ENCODE measurements at places on chromosomes 5 and 9. TPM values are rescaled to one million over a fixed set of nuclear protein-coding genes. Genes with fewer than 3 reads are reported as not detected.
A peak's percentile ranks its signal among the peaks of the same experiment; 100 is the strongest.

DNA sequence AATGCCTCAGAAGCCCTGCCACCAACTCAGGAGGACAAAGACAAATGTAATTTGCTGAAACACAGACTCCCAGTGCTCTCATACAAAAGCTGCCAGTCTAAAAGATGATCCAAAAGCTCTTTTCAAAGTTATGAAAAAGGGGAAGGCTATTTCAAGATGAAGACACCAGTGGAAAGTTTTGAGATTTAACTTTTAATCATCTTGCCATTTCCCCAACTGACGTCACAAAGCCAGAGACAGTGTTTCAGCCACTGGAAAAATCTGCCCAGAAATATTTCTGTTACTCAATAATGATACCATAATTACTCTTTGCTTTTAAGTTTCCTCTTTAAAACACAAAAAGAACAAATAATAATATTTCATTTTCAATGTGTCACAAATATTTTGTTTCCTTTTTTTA lies 20.9 kb downstream of the ENG start:
- peaks cover 15% of the 10 kb centered on the region for H3K4me1 ChIP-seq
- no peaks in the 10 kb centered on the region for H3K27me3 ChIP-seq
- H3K36me3 ChIP-seq: peaks cover 2% of the 10 kb centered on the region
- DNase-seq: no peak

DNA sequence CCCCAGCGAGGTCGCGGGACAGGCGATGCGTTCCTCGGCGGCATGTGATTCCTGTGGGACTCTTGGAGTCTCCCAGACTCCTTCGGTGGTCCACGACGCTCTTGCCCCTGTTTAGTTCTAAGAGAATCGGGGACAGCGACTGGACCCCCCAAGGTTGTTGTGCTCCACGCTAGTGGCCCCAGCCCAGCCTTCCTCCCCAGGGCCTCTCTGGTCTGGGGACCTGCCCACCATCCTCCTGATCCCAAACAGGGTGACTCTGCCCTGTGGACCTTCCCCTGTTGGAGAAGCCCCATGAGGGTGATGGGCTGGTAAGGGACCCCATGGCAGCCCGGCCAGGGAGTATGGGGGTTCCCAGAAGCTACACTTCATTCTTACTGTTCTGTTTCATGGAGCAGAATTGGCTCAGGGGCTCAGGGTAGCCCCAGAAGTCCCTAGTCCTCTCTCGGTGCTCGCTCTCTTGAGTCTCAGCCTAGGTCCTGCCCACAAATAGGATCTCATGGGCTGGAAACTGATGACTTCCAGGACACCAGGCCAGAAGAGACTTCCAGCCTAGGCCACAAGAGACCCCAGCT lies 880 bp downstream of the CARD19 start:
- no peaks in the 10 kb centered on the region for H3K27me3 ChIP-seq
- H3K4me1 ChIP-seq: peaks cover 68% of the 10 kb centered on the region
- H3K27ac ChIP-seq: peak overlapping the region; percentile 79
- H3K36me3 ChIP-seq: peaks cover 4% of the 10 kb centered on the region
- peak overlapping the region; percentile 85 for H3K4me3 ChIP-seq

- H3K4me3 ChIP-seq: no peak overlapping the region
- no peaks in the 10 kb centered on the region for H3K36me3 ChIP-seq
- DNase-seq: peak; percentile 59
- no peaks in the 10 kb centered on the region for H3K27me3 ChIP-seq
These were observed 94.4 kb upstream of the ITGA1 start for GRCh38 chr5:52693280-52693679.

- H3K4me1 ChIP-seq: no peaks in the 10 kb centered on the region
- H3K4me3 ChIP-seq: no peak overlapping the region
- no peaks in the 10 kb centered on the region for H3K36me3 ChIP-seq
- peaks cover 17% of the 10 kb centered on the region for H3K27me3 ChIP-seq
- no peak overlapping the region for H3K27ac ChIP-seq
- DNase-seq: no peak
These were observed 5.5 kb downstream of the KCNIP1 start for GRCh38 chr5:170509348-170509660.

SCGB3A2 gene
- not detected for total RNA-seq

- no peak for DNase-seq
- no peaks in the 10 kb centered on the region for H3K27me3 ChIP-seq
- peaks cover 3% of the 10 kb centered on the region for H3K4me1 ChIP-seq
These were observed 67.0 kb downstream of the PTTG1 start for GRCh38 chr5:160488394-160489325.

DNA sequence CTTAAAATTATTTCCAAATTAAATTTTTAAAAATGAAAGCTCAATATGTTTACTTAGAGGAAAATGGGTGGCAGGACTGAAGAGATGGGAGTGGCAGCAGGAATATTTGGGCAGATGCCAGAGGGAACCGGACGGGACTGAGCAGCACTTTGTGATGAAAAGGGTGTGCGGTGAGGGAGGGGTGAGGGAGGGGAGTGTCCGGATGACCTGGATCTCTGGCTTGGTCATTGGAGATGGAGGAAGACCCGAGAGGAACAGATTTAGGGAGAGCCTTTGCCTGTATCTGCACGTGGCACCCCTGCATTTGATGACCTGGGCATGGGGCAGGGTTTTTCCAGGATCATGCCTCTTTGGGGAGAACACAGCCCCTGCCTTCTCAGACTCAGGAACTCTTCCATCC lies 201.1 kb upstream of the MVB12B start:
- no peaks in the 10 kb centered on the region for H3K36me3 ChIP-seq
- H3K27me3 ChIP-seq: peaks cover 21% of the 10 kb centered on the region
- H3K4me1 ChIP-seq: no peaks in the 10 kb centered on the region
- no peak for DNase-seq

GRCh38 chr5:147248561-147248960 lies 13.7 kb downstream of the STK32A start:
- H3K36me3 ChIP-seq: no peaks in the 10 kb centered on the region
- DNase-seq: no peak
- H3K4me1 ChIP-seq: no peaks in the 10 kb centered on the region

DNA sequence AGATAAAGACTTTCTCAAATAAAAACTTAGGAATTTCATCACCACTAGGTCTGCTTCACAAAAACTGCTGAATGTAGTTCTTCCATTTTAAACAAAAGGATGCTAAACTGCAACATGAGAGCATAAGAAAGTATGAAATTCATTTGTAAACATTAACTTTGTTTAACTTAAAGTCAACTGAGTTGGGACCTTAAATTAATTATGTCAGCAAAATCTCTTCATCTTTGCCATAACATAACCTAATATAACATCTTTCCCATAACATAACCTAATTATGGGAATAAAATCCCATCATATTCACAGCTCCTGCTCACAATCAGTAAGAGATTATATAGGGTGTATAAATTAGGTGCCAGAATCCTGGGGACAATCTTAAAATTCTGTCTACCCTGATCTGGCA lies 78.8 kb upstream of the PCSK5 start:
- H3K4me3 ChIP-seq: no peak overlapping the region
- no peaks in the 10 kb centered on the region for H3K4me1 ChIP-seq
- H3K27me3 ChIP-seq: peaks cover 1% of the 10 kb centered on the region
- H3K27ac ChIP-seq: no peak overlapping the region
- no peak for DNase-seq
- peaks cover 4% of the 10 kb centered on the region for H3K36me3 ChIP-seq

- H3K27me3 ChIP-seq: peaks cover 3% of the 10 kb centered on the region
- no peaks in the 10 kb centered on the region for H3K36me3 ChIP-seq
- peak overlapping the region; percentile 68 for H3K4me3 ChIP-seq
- no peak for DNase-seq
- no peak overlapping the region for H3K27ac ChIP-seq
These were observed 808 bp upstream of the MVB12B start for GRCh38 chr9:126325821-126326220.

DNA sequence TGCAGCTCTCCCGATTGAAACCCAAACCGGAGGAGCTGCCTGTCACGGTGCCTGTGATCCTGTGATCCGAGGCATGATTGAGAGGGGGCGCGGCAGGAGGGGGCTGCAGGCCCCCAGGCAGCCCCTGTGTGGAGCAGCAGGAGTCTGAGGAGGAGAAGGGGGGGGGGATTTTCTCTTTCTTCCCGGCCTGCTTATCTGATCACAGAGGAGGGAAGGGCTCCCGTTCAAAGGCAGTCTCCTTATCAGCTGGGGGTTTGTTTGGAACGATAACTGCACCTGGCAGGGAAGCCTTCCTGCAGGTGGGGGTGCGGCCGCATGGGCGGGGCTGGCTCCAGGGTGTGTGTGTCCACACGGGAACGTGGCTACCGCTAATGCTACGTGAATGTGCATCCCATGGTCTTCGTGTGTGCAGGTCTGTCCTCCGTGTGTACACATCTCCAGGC lies 38.4 kb downstream of the LMX1B start:
- H3K4me1 ChIP-seq: no peaks in the 10 kb centered on the region
- H3K36me3 ChIP-seq: no peaks in the 10 kb centered on the region
- peaks cover 53% of the 10 kb centered on the region for H3K27me3 ChIP-seq
- H3K4me3 ChIP-seq: no peak overlapping the region
- no peak overlapping the region for H3K27ac ChIP-seq
- no peak for DNase-seq

FCN2 gene
- not detected for total RNA-seq

PARP8 gene
- total RNA-seq: 22.0 TPM

DNA sequence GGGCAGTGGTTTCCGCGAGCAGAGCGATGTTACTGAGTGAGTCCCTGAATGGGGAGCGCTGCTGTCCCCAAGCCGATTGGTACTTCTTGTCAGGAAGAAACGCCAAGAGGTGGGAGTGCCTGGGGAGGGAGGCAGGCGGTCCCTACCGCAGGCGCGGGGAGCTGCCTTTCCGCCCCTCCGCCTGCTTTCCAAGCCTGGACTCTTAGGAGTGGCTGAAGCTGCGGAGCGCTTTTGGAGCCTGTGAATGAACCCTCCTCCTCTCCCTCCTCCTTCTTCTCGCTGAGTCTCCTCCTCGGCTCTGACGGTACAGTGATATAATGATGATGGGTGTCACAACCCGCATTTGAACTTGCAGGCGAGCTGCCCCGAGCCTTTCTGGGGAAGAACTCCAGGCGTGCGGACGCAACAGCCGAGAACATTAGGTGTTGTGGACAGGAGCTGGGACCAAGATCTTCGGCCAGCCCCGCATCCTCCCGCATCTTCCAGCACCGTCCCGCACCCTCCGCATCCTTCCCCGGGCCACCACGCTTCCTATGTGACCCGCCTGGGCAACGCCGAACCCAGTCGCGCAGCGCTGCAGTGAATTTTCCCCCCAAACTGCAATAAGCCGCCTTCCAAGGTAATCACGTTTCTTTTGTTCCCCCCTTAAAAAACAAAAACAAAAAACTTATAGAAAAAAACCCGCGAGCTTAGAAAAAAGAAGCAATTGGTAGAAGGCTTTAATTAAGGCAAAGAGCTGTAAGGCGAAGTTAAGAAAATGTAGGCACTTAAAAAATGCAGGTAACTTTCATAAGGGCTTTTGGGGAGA lies at the start of gene VCAN:
Gene VCAN, plus strand, starts transcription at position 340 of the 808 bp plus-strand sequence. CDS start 11,775 bp downstream, outside the sequence.
- DNase-seq: peak; percentile 5
- H3K4me3 ChIP-seq: peak within 1 kb of the TSS; percentile 16
- no peak within 1 kb of the TSS for H3K27ac ChIP-seq
- no peaks in the 10 kb centered on the region for H3K36me3 ChIP-seq
- H3K4me1 ChIP-seq: peaks cover 36% of the 10 kb centered on the region

DNA sequence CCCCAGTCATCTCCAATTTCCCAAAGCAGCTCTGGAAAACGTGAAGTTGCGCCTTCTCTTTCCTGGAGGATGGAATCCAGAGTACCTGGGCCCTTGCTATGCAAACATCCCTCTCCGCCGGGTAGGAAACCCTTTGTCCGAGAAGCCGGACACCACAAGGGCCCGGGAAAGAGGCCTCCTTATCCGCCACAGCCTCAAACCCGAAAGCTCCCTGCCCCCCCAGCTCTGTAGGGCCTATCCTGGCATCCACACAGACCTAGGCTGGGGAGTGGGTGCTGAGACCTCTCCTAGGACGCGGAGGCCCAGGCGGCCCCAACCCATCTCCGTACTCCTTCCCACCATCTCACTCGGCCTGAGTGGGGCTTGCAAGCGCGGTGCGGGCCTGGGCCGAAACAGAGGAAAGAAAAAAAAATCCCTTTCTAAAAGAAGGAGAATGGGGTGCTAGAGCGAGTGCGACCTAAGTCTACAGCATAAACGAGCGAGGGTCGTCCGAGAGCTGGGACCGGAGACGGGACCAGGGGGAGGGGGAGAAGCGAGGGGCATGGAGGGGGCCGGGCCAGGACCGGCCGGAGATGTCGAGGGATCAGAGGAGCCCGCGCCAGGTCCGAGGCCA lies 624 bp downstream of the FBXW11 start:
- H3K36me3 ChIP-seq: peaks cover 6% of the 10 kb centered on the region
- peak overlapping the region; percentile 95 for H3K27ac ChIP-seq
- no peaks in the 10 kb centered on the region for H3K27me3 ChIP-seq

DNA sequence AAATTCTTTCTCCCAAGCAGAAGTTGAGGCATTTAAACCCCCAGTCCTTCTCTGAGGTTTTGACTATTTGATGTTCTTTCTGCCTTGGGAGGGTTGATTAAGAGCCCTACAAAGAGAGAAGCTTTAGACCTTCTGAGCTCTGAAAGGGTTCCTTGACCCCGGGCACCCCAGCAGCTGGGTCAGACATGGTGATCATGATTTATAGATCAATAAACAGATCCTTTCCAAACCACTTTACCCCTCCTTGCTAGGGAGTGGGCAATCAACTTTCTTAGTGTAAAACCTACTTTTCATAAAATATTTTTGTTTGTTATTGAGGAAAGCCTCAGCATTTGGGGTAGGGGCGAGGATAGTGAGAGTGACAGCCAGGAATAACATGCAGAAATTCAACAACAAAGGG lies 117.6 kb downstream of the PRDM6 start:
- peaks cover 4% of the 10 kb centered on the region for H3K27me3 ChIP-seq
- H3K27ac ChIP-seq: no peak overlapping the region
- no peaks in the 10 kb centered on the region for H3K4me1 ChIP-seq
- no peaks in the 10 kb centered on the region for H3K36me3 ChIP-seq
- DNase-seq: no peak

GRCh38 chr9:99867968-99868367 lies 38.5 kb upstream of the STX17 start:
- no peak overlapping the region for H3K4me3 ChIP-seq
- no peak overlapping the region for H3K27ac ChIP-seq
- no peaks in the 10 kb centered on the region for H3K27me3 ChIP-seq
- H3K36me3 ChIP-seq: peaks cover 9% of the 10 kb centered on the region
- no peak for DNase-seq

DNA sequence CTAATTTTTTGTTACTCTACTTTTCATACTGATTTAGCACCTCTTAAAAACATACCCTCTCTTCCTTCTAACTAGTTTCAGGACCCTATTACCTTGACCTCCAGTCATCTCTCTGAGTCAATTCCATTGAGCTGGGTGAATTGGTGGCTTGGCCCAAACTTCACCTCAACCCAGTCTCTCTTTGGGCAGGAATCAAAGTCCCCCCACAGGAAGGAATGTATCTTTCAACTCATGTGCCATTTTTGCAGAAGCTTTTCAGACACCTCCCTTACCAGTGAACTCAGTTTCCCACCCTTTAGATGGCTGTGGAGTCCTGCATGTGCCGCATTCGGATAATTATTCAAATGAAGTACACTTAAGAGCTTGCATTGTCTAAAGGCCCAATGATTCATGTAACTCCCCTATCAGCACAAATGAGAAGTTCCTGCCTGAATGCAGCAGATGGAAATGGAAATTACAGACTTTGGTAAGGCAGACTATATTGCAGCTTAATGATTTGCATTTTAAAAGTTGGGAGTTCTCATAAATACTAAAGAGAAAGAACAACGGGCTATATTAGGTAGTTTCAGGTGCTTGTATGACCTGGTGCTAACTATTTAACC lies 693.5 kb downstream of the PTPRD start:
- peaks cover 2% of the 10 kb centered on the region for H3K4me1 ChIP-seq
- no peak for DNase-seq
- no peaks in the 10 kb centered on the region for H3K27me3 ChIP-seq
- H3K4me3 ChIP-seq: no peak overlapping the region
- H3K27ac ChIP-seq: no peak overlapping the region

SPINK6 gene
- not detected for total RNA-seq

Data from activated naive CD4-positive, alpha-beta T cell treated with anti-CD3 and anti-CD28 coated beads for 36 hours (primary cell).